ENCODE measurements at places on chromosomes 13 and 19.

- DNase-seq: no peak
Observed at GRCh38 chr19:29013325-29013724, 199.6 kb downstream of the UQCRFS1 start.

DNA sequence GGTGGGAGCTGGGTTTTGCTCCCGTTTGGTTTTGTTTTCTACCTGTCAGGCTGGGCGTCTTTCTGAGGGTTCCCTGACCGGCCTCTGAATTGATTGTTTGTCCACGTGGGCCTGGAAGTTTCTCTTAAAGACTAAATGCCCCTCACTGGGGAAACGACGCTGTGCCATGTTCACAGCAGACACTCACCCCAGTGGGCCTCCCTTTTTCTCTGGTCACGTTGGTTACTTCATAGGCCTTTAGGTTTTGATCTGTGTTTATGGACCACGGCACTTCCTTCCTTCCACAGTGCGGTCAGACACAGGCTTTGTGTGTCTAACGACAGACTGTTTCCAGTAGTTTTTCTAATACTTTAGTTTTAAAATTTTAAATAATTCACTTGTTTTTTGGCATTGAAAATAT lies 20.1 kb upstream of the NDUFS7 start:
- no peak for DNase-seq

DNA sequence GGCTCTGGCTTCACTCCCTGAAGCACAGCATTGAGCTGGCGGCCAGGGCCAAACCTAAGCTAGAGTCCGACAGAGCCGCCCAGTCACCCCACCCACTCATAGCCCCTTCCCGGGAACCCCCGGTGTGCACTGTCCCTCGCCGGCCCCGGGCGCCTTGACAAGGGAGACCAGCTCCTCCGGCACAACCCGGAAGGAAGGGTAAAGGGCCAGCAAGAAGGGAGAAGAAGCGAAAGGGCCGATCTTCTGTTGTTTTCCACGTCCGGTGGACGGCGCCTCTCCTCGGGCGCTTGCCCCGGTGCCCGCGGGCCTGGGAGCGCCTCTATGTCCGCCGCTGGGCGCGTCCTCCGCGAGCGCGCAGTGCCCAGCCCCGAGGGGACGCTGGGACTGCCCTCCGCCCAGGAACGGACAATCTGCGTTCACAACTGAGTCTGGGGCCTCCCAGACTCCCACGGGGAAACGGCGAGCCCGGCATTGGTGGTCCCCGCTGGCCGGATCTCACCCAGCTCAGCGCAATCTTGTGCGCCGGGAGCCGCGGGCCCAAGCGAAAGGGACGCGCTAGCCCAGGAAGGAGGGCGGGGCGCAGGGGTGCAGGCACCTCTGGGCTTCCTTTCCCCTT lies 172.5 kb upstream of the MIR17HG start:
- peak; percentile 36 for DNase-seq

DNA sequence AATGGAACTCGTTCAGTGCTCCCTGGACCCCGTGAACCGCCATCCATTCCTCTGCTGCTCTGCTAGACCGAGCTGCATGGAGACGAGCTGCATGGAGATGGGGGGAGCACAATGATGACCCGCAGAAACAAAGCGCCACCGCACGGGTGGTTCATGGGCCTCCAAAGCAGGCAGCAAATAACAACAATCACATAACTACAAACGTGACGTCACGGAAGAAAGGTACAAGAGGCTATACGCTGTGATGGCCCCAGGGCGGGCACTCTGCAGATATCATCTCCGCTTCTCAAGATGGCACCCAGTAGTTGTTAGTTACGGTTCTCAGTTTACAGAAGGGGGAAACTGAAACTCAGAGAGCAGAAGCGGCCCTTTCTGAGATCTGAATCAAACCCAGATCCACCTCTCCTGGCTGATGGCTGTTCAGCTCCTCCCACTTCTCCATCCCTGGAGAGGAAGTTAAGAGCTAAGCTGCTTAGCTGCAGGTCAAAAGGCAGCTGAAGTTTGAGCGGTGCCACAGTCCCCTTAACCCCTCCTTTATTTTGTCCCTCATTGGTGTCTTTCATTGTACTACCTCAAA lies 1.7 kb downstream of the ATP13A1 start:
- no peak for DNase-seq

DNA sequence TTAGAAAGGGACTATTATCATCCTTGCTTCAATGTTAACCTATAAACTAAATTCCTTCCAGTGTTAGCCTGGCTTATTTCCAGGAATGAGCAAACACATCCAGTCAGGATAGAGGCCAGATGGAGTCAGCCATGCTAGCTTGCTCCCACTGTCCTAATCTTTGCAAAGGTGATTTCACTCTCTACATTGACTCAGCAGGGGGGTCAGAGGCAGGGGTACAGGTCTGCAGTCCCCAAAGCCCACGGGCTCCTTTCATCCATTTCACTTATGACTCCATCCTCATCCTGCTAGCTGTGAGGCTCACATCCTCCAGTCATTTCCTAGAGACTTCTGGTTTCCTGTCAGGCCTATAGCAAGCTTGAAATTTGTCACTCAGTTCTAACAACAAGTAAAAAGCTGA lies 63.4 kb upstream of the CEACAM8 start:
- no peak for DNase-seq

DNA sequence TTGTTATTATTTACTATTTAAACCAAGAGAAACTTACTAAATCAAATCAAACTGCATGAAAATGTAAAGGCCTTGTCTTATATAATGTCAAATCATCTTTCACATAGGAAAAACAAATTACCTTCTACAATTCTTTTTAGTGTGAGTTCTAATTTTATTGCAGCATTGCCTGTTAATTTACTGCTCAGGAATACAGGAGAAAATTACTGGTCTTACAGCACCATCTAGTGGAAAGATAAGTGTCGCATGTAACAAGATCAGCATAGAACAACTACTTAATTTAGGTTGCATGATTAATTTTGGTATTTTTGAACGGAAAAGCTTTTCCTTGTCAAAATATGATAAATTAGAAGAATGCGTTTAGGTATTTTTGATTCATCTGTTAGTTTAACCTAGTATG lies 502.7 kb downstream of the UQCRFS1 start:
- no peak for DNase-seq

GRCh38 chr13:64332048-64332447 lies 2898.1 kb downstream of the PCDH9 start:
- no peak for DNase-seq

DNA sequence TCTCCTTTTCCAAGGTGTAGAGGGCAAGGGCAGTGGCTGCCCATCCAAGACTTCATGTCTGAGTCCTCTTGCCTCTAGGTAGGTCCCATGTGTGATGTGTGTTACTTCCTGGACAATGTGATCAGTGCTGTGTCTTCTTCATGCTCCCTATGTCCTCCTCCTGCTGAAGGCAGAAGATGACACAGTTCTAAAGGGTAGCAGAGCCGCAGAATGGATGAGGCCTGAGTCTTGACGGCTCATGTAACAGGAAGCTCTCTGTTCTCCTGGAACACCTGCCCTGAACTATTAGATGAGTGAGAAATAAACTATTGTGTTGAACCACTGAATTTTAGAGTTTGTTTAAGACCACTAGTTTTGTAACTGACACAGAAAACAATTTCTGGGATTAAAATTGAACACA lies 165.9 kb downstream of the NDFIP2 start:
- DNase-seq: no peak

DNA sequence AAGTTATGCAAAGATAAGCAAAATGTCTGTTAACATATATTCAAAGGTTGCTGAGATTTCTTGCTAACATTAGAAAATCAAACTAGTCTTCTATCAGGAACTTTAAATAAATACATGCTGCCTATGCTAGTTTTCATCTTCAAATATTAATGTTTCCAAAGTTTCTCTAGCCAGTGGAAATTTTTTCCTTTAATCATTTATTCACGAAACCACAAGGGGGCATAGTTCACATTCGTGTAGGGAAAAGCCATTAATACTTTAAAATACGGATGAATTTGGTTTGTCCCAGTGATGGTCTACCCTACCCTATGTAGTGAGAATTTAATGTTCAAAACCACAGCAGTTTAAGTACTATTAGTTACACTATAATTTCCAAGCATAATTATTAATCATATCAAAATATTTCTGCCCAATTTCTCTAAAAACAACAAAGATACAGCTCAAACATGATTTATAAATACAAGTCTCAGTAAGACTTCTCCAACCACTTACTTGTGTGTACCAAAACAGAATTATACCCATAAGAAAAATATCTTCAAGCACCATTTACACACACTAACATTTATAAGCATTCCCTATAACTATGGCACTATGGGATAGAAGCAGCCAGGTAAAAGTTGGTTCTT lies 16.2 kb downstream of the NUFIP1 start:
- no peak for DNase-seq

DNA sequence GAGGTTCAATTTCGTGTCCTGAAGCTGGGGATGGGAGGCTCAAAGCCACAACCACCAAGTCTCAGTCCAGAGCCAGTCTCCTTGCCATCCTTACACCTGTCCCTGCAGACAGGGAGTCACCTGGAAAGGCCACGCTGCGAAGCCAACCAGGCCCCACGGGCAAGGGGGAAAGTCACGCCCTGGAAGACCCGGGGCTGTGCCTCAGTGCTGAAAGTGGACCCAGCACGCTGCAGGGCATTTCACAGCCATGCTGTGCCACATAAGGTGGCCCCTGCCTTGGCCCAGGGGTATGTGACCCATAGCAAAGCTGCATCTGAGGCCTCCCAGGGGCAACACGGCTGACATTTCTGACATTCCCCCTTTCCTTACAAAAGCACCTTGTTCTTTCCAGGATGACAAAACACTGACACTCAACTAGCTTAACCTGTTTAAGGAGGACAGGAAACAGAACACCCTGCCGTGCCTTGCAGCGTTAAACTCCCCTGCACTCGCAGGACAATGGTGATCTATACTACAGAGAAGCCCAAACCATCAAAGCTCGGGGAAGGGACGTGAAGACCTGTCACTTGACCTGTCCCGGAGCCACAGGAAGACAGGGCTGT lies 14.8 kb downstream of the CHERP start:
- DNase-seq: no peak

GRCh38 chr13:36101157-36101556 lies 30.0 kb downstream of the DCLK1 start:
- no peak for DNase-seq

- no peak for DNase-seq
Observed at GRCh38 chr13:67664502-67664901, 434.4 kb upstream of the PCDH9 start.

GRCh38 chr19:2330632-2331284 lies 2.3 kb downstream of the SPPL2B start:
- peak; percentile 91 for DNase-seq

GRCh38 chr19:32138416-32138815 lies 207.0 kb upstream of the ZNF507 start:
- no peak for DNase-seq

DNA sequence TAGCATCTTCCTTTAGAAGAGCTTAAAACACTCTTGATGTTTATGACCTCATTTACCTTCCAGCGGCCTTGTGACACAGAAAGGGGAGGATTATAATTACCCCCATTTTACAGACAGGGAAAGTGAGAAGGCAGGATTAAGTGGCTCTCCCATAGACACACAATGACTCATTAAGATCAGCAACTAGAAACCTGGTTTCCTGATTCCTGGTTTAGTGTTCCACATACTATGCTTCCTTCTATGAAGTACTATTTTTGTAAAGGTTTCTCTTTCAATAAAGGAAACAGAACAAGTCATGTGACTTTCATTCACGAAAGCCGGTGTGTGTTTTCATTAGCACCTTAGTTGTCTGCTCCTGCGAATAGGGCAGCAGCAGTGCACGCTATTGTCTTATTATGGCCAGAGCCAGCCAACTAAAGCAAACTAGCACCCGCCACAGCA lies 8.3 kb downstream of the IRS2 start:
- DNase-seq: peak; percentile 60

- DNase-seq: no peak
Observed at GRCh38 chr13:73251626-73252265, 192.9 kb downstream of the KLF5 start.

All from stomach (tissue), 19 donors.